ENCODE measurements at places on chromosomes 6 and 20.

DNA sequence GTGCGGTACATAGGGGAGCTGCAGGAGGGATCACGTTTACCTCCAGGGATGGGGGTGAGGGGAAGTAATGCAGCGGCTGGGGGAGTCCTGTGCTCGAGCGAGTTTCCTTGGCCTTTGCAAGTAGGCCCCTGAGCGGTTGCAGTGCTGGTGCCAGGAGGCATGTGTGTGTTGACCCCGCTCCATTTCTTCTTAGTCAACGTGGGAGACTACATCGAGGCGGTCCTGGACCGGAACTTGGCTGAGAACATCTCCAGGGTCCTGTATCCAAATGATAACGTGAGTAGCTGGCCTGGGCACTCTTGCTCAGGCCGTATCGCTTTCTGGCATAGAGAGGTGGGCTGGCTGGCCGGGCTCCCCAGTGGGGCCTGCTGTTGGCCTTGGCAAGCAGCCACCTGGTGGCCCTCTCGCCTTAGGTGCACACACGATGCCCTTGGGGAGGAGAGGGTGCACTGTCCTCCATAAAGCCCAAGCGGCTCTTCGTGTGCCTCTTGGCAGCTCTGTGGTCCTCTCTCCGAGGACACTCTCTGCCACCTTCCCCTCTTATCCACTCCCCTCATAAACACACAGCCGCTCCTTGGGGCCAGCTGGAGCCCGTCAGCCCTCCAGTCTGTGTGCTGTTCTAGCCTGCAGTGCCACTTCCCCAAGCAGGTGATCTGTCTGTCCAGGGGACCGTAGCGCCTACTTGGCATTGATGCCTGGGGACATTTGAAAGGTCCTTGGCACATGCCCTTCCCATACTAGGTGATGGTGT lies 29.3 kb downstream of the PYGB start:
- no peak for DNase-seq

DNA sequence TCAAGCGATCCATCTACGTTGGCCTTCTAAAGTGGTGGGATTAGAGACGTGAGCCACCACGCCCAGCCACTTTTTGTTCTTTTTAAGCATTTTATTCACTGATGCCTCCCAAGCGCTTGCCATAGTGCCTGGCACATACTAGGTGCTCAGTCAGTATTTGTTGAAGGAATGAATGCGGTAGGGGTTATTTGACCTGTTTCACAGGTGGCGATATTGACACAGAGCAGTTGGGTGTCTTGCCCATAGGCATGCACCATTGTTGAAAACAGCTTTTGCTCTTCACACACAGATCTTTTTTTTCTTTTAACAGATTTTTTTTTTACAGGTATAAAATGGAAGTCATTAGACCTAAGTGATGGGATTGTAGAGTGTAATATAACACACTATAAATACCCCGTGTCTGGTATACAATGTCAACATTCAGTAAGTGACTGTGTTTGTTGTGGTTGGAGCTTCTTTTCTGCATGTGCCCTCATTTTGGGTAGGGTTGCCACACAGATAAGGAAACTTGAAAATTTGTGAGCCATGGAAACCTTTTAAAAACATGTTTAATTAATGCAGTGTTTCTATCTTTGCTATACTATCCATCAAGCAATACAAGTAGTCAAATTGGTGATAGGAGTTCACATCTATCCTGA lies 24.8 kb downstream of the RREB1 start:
- DNase-seq: no peak

DNA sequence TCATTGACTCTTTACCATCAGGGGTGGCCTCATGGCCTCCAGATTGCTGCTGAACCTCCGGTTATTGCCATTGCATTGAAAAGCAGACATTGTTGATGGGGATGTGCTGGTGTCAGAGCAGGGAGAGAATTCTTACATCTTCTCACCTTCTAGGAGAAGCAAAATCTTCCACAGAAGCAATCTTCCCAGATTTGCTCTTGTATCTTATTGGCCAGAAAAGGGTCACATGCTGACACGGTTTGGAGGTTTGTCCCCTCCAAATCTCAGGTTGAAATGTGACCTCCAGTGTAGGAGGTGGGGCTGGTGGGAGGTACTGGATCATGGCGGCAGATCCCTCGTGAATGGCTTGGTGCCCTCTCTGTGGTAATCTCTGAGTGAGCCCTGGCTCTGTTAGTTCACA lies 10.7 kb downstream of the TP53RK start:
- no peak for DNase-seq

- no peak for DNase-seq
These were observed 487.0 kb downstream of the CD109 start for GRCh38 chr6:74182992-74183391.

- no peak for DNase-seq
These were observed 910 bp upstream of the PCSK2 start for GRCh38 chr20:17225851-17226409.

- DNase-seq: no peak
These were observed 123.2 kb upstream of the THEMIS start for GRCh38 chr6:128024046-128024445.

DNA sequence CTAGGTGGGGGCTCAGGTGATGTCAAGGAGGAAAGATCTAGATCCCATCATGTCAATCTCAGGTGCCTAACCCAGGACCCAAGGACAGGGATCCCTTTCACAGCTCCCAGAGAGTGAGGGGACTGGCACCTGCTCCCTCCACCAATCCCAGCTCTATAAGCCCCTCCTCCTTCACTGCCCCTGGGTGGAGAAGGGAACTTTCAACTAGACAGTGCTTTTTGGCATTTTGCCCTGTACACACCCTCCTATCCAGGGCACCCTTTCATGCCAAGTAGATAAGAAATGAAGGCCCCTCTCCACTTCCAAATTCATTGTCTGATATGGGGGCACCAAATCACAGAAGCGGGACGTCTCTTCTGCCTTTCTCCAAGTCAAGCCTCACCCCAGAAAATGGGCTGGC lies 61.6 kb downstream of the MDGA1 start:
- DNase-seq: no peak

DNA sequence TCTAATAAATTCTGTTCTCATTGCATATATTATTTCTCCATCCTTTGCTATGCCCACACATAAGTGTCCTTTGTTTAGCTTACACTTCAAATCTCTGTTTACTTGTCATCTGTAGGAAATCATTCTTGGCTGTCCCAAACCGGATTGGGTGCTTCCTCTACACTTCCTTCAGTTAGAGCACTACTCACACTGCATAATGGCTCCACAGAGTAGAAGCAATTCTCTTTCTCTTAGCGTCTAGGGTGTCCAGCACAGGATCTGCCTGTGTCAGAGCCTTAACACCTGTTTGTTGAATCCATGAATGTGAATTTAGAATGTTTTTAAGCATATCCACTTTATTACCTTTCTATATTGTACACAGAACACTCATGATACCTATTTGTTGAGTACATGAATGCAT lies 87.0 kb upstream of the BMP2 start:
- no peak for DNase-seq

- DNase-seq: no peak
These were observed 501.2 kb downstream of the MMUT start for GRCh38 chr6:48961781-48962415.

GRCh38 chr6:1212919-1213318 lies 99.0 kb upstream of the FOXQ1 start:
- no peak for DNase-seq

DNA sequence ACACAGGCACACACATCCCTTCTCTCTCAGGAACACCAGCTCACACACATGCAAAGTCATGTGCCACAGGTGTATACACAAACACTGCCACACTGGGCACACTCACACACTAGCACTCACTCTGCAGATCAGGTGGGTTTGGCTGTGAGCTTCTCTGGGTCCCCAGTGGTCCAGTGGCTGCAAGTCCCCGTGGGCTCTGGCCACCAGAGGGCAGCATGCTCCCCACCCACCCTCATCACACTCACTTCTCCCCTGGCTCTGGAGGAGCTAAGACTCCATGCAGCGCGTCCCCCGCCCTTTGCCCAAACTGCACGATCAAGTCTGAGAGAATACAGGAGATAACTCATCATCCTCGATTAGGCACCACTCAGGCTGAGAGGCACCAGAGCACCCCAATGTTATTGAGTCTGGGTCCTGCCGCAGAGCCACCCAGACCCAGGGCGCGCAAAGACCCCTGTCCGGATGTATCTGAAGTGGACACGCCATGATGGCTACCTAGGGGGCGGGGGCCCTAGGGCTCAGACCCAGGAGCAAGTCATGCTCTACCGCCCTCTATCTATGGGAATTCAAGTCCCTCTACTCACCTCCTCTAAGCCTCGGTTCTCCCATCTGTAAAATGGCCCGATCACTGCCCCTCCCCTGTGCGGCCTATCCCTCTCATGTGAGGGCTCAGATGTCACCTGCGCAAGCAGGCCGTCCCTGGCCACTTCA lies 90.5 kb downstream of the GRM4 start:
- DNase-seq: peak; percentile 42

DNA sequence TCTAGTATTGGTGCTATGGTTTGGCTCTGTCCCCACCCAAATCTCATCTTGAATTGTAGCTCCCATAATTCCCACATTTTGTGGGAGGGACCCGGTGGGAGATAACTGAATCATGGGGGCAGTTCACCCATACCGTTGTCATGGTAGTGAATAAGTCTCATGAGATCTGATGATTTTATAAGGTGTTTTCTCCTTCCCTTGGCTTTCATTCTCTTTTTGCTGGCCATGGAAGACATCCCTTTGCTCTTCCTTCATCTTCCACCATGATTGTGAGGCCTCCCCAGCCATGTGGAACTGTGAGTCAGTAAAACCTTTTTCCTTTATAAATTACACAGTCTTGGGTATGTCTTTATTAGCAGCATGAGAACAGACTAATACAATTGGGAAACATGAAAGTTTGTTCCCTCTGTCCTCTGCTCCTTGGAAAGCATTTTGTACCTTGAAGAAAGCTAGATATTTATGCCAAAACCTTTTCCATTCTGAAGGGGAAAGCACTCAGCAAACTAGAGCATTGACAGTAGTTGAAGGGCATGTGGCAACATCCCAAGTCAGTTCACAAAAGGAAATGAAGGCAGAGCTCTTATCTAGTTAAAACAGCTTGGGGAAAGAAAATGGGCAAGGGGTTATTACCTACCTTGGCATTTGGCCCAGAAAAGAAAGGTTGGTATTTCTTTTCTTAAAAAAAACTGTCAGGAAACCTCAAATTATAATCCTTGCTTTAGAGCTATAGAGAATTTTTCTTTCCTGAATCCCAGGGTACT lies 10.7 kb upstream of the TNFAIP3 start:
- no peak for DNase-seq

DNA sequence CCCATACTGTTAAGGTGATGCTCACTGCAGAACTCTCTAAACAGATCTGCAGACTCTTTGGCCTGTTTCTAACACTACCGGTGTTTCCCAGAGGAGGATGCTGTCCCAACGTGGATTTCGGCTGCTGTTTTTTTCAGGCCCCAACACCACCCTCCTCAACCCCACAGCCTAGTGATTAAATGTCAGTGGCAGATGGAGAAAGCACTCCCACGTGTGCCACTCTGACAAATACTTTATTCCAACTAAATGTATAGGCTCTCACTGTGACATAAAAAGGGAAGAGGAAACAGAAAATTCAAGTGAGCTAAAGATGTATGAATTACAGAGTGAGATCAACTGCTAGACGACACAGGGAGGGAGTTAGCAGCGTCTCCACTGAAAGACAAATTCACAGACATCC lies 3.6 kb downstream of the TBC1D20 start:
- DNase-seq: no peak

GRCh38 chr6:82646231-82646615 lies 282.6 kb downstream of the TPBG start:
- no peak for DNase-seq

DNA sequence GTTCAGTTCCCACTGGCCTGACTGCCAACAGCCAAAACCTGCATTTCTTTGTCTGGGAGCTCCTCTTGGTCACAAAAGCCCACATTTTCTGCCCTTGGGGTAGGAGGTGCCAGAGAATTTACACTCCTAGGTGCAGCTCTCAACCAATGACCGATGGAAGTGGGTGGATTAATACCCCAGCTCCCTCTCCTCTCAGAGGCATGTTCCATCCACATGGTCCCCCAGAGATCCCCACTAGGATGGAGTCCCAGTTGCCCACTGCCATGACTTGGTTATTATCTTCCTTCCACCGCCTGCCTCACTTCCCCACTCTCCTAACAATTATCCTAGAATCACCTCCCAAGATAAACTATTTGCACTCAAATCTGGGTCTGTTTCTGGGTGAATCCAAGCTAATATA lies 111.1 kb upstream of the RIN2 start:
- no peak for DNase-seq

- no peak for DNase-seq
These were observed 116.1 kb upstream of the TIAM2 start for GRCh38 chr6:154878871-154879491.

- DNase-seq: no peak
These were observed 564.8 kb downstream of the UTRN start for GRCh38 chr6:144849920-144850319.

Data from stimulated activated CD8-positive, alpha-beta memory T cell treated with anti-CD3 and anti-CD28 coated beads, Interleukin-4, amount 100 ng/mL, for 1 hour (primary cell).